Left ventricle myocardium inferior (tissue), 1 donor: ENCODE measurements at places on chromosomes 7 and 10.

- DNase-seq, result no peak
These were observed 32.5 kb upstream of the EIF4H start for GRCh38 chr7:74141705-74142104.

DNA sequence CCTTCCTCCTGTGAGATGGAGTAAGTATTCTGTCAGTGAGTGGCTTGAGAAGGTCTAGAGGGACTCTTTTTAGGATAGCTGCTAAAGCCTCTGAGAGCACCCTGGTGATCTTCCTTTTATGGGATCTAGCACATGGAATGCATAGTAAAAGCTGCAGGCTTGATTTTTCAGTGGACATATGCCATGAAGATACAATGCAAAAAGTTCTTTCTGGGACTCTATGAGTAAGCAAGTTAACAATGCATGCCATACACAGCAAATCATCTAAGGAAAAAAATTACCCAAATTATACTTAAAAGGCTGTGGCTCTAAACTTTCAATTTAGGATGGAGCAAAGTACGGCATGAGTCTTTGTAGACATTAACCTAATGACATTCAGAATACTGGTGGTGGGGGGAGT, 154.5 kb downstream of the SGMS1 start:
- no peak for DNase-seq

GRCh38 chr10:68721673-68722335, 765 bp downstream of the CCAR1 start:
- DNase-seq, result no peak

DNA sequence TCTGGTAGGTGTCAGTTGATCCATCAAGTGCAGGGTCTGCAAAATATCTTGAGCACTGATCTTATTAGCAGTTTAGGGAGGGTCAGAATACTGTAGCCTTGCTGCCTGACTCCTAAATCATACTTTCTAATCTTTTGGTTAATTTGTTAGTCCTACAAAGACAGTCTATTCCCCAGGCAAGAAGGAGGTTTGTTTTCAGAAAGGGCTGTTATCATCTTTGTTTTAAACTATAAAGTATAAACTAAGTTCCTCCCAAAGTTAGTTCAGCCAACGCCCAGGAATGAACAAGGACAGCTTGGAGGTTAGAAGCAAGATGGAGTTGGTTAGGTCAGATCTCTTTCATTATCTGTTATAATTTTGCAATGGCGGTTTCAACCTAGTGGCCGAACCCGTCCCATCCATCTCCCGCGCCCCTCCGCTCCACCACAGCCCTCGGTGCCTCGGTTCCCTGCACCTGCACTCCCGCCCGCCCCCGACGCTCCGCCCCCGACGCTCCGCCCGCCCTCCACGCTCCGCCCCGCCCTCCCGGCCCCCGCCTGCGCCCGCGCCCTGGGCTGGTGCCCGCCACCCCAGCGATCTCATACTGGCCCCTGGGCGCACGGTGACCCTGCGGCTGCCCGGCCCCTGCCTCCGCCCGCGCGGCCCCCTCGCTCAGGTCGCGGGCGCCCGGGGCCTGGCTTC, at the start of gene ADCK2:
Gene ADCK2 (plus strand): TSS at position 564 of the 681 bp plus-strand sequence. CDS start 386 bp downstream, outside the sequence.
- DNase-seq, result peak; percentile 64

DNA sequence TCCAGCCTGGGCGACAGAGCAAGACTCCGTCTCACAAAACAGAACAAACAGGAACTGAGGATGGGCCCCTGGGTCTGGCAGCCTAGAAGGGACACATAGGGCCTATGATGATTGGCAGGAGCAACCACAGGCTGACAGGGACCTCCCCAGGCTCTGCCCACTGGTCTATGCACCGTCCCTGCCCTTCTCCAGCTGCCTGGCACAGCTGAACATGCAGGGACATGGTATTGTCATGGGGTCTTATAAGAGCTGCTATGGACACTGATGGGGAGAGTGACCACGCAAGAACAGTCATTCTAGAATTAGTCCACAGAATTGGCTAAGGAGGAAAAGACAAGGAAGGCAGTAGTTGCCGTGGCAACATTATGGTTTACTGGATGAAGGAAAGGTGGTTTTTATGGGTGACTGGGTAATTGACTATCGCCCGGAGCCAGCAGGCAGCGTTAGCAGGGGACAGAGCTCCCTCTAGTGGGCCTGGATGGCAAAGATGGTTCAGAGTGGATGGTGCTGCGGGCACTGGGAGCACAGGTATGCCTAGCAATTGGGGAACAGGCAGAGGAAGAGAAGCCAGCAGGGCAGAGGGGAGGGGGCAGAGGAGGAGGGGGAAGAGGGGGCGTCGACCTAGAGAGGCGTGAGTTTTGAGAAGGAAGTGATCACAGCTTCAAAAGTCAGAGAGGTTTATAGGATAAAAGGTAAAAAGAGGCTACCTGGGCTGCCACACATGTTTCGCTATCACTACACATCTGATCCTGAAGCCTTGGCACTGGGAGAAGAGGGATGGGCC, 7.8 kb upstream of the TRIM56 start:
- peak; percentile 63 for DNase-seq

DNA sequence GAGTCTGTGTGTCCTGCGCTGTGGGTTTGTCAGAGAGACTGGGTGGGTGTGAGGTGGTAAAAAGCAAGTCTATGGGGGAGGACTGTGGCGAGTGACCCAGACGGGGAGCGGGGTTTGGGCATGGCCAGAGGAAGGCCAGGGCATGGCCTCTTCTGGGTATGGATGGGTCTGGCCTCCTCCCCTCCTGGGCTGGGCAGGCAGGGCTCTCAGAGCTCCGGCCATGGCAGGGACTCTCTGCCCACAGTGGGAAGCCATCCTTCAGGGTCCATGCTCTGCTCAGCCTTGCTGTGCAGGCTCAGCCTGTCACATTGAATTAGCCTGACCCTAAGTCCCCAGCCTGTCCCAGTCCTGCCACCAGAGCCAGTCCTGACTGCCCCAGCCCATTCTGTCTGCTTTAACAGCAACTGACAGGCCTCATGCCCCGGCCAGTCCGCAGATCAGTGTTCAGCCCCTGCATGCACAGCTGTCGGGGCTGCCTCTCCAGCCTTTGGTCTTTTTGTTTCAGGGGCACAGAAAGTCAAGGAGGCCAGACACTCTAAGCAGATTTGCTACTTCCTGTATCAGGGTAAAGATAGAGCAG, 7.9 kb downstream of the ANTXRL start:
- no peak for DNase-seq

- DNase-seq, result no peak
These were observed 55.8 kb downstream of the INPP5A start for GRCh38 chr10:132593389-132593788.

DNA sequence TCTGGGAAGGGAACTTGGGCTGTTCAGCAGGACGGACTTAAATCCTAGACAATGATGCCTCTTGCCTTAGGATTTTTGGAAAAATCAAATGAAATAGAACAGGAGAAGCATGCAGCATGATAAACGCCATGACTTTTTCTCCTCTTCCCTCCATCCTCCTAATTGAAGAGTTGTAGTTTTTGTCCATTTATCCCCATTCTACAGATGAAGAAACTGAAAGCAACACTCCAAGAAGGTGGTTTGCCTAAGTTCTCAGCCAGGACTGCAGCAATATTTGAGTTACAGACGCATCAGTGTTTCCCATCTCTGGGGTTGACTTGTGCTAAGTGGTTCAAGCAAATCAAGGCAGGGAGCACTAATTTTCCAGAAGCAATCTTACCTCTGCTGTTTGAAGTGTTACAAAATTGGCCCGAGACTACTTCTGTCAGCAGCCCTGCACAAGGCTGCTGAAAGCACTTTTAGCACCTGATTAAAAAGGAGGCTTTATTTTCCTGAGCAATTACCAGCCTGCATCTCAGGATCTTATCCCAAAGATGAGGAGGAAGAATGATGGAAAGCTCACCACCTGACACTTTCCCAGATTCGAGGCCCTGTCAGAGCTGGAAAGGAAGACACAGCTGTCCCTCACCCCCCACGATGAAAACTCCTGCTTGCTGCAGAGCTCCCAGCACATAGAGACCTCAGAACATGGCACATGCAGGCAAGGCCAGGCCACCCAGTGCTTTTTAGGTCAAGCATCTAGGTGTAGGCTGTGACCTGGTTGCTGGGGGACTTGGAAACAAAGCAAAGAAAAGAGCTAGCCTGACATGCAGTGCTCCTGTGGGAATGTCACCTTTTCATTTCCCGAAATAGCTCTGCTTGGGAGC, 19.7 kb upstream of the C10orf71 start:
- no peak for DNase-seq

GRCh38 chr10:7302930-7303557, 107.8 kb downstream of the SFMBT2 start:
- DNase-seq, result no peak

DNA sequence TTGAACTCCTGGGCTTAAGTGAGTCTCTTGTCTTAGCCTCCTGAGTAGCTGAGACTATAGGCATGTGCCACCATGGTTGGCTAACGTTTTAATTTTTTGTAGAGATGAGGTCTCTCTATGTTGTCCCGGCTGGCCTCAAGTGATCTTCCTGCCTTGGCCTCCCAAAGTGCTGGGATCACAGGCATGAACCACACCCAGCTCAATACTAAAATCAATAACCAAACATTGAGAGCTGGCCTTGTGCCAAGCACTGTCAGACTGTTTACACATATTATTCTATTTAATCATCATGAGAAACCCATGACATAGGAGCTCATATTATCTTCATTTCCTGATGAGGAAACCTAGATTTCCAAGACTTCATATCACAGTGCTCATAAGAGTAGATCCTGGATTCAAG, 251.2 kb downstream of the BAMBI start:
- no peak for DNase-seq

DNA sequence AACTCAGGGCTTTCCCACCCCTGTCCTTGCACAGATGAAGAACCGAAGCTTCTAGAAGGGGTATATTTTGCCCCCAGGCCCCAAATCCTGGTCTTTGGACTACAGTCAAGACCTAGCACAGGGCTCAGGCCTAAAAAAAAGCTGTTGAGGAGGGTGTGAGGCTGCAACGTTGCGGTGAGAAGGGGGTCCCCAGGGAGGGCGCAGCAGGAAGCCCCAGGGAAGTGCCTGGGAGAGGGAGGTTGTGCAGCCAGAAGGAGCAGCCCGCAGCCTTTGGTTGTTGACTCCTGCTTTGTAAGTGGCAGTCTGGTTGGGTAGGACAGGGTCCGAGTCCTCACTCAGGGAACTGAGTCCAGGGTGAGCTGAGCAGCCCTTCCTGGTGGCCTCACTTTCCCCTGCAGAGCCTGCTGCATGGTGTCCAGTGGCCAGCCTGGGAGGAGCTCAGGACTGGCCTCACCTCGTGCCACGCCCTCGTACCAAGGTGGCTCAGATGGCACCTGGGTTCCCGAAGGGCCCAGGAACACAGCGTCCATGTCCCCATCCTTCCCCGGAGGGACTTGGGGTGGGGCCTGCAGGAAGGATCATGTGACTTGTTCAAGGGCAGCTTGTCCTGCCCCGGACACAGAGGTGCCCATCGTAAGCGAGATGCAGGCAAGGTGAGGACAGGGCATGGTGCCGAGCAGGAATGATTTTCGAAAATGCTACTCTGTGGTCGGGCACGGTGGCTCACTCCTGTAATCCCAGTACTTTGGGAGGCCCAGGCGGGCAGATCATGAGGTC, 166.4 kb upstream of the TNRC18 start:
- DNase-seq, result no peak

- no peak for DNase-seq
These were observed 188.8 kb upstream of the TCF7L2 start for GRCh38 chr10:112761256-112761655.

GRCh38 chr7:54345746-54346145, 196.4 kb upstream of the VSTM2A start:
- no peak for DNase-seq

DNA sequence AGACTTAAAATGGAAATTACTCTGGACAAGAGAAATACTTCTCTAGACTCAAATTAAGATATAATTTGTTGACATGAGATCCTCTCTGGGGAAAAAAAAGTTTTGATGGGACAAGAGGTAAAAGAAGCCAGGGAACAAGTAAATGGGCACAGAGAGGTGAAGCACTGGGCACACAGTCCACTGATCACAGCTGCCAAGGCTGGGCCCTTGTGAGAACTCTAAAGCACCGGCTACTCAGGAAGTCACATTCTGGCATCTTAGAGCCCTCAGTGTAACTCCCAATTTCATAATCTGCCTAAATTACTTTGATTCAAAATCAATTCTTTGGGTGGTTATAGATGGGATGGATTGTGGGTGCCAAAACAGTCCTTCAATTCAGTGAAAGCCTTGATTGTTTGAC, 123.2 kb upstream of the CACNA2D1 start:
- DNase-seq, result peak; percentile 33

DNA sequence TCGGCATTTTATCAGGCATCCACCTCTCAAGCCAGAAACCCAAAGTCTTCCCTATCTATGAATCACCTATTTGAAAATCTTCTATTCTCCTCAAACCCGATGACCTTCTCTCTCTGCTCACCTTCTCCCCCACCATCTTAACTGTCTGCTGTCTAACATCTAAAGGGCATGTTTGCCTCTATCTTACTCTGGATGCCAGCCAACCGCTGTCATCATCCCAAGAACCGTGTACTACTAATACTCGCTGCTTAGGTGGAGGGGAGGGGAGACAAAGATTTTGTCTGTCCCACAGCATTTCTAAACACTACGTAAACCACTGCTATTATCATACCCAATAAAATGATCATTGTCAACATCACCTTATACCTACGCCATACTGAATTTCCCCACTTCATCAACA, 29.5 kb downstream of the PAXIP1 start:
- no peak for DNase-seq

GRCh38 chr7:76037310-76037709, 10.5 kb downstream of the STYXL1 start:
- DNase-seq, result no peak

DNA sequence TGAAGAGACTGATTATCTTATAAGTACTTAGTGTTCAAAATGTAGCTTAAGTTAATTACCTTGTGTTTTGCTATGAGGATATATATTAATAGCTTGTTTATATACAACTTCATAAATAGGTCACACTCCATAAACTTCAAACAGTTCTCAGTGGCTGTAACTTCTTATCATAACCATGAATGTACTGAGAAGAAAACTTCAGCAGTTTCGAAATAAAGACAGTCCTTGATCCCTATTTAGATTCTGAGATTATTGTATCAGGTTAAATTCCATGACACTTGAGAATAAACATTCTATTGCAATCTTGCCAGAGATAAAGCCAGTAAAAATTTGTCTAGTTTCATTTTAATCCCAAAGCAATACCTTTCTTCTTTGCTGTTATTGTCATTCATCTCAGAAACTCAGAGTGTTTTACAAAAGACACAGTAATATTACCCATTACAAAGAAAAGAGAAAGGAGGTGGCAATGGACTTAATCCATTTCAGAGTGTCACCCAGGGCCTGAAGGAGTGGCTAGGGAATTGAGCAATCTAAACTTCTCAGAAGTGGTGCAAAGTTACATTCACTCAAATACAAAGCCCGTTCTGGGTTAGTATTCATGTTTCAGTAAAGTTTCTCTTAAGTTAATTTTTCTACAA, 403.6 kb downstream of the SEMA3D start:
- DNase-seq, result no peak

- DNase-seq, result no peak
These were observed 250.5 kb downstream of the NSUN6 start for GRCh38 chr10:18400906-18401245.

GRCh38 chr7:98618786-98619185, 1.7 kb downstream of the NPTX2 start:
- DNase-seq, result no peak
